Stimulated activated CD4-positive, alpha-beta T cell treated with anti-CD3 and anti-CD28 coated beads, Interleukin-2, amount 100 ng/mL, for 4 hours (primary cell): ENCODE measurements at places on chromosomes 5 and 9.

DNA sequence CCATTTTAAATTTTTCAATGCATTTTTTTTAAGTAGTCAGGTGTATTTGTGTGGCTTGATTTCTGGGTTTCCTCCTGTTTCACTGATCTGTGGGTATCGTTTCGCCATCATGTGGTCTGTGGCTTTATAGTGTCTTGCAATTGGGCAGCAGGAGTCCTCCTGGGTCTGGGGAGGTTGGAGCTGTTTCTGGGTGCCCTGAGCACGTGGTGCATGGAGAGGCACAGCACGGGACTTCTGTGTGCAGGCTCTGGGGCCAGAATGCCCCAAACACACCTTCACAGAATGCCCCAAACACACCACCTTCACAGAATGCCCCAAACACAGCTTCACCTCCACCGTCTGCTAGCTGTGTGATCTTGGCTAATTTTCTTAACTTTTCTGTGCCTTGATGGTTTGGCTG lies 82.6 kb upstream of the COL5A1 start:
- no peak for DNase-seq

DNA sequence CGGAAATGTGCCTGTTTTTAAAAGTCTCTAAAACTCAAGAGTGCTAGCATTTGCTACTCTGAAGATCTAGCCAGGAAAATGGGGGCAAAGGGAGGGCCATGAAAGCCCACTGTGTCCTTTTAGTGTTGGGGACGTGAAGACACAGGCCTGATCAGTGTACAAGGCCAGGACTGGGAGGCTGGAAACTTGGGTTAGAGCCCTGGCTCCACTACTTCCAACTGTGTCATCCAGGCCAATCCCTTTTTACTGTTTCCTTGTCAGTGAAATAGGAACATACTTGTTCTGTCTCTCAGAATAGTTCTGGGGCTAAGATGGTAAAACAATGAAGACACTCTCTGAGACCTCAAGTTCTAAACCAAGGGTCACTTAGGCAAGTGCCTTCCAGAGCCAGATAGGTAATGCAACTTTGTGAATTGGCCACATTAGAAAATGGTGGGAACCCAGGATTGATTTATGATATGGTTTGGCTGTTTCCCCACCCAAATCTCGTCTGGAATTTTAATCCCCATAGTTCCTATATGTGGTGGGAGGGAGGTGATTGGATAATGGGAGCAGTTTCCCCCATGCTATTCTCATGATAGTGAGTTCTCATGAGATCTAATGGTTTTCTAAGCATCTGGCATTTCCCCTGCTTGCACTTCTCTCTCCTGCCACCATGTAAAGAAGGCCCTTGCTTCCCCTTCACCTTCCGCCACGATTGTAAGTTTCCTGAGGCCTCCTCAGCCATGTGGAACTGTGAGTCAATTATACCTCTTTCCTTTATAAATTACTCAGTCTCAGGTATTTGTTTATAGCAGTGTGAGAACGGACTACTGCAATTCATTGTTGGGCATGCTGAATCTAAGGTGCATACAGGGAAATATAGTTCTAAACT lies 30.4 kb upstream of the B4GALT1 start:
- no peak for DNase-seq

DNA sequence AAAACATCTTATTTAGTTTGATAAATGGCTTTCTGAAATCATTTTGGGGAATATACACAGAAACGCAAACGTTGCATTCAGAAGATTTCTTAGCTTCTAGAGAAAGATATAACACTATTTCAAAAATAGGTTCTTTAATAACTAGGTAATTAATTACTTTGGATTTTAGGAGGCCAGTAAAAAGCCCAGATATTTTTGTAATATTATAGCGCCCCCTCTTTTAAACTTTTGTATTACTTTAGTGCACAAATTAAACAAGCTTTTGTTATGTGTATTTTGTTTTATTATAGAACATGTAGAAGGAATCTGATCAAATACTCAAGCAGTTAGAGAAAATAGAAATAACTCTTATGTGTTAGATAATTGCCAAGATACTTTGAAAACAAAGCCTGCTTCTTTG lies 57.7 kb downstream of the COMMD10 start:
- DNase-seq = no peak

- DNase-seq = no peak
Measured at GRCh38 chr5:77973253-77973609, 197.1 kb upstream of the TBCA start.

DNA sequence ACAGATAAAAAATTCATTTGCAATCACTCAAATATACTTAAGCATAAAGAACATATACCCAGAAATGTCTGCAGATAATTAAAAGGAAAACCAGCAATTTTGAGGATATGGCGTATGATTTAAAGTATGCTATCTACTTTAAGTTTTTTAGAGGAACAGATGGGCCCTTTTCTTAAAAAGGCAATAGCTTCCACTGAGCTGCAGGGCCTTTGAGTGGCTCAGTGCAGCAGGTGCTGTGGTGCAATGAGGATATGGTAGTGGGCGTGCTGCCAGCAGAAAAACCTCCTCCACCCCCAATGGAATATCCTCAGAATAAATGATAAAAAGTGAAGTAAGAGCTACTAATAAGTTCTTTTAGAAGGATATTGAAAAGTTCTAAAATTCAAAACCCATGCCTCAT lies 814.5 kb downstream of the MTRR start:
- no peak for DNase-seq

GRCh38 chr9:4066120-4066519 lies 233.7 kb downstream of the GLIS3 start:
- DNase-seq = no peak

DNA sequence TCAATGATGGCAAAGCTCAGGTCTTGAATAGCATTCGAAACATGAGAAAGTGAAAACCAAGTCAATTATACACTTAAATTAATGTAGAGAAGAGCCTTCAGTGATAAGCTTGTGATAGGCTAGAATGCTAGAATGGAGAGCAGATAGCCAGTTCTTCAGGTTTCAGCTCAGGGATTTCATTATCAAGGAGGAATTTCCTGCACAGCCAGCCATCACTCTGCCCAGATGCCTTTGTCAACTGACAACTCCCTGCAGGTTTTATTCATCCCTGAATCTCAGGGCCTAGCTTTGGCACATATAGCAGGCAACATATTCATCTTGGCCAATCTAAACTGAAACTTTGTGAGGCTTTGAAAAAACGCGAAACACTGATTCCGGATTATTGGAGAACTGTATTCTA lies 199.3 kb upstream of the CDH6 start:
- DNase-seq = no peak

- no peak for DNase-seq
Measured at GRCh38 chr5:55577353-55578060, 42.7 kb upstream of the PLPP1 start.

GRCh38 chr9:94865582-94866452 lies 139.3 kb downstream of the AOPEP start:
- DNase-seq = no peak

- no peak for DNase-seq
Measured at GRCh38 chr5:137666461-137666850, 69.4 kb downstream of the KLHL3 start.

DNA sequence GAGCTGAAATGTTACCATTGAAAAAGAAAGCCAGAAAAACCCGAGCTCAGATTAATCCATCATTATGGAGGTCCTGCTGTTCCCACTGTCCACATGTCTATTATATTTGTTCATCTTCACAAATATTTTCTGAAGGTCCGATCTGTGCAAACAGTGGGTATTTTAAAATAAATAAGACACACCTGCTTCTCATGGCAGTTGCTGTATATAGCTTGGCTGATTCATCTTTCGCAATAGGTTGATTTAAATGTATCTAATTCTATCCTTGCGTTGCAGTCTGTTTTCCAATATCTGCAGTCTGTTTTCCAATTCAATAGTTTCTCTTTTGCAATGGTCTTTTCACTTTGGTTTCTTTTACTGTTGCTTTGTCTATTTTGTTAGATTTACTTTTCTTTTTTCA lies 87.4 kb upstream of the PCA3 start:
- DNase-seq = no peak

GRCh38 chr9:297104-297972 lies 82.7 kb downstream of the DOCK8 start:
- DNase-seq = no peak

DNA sequence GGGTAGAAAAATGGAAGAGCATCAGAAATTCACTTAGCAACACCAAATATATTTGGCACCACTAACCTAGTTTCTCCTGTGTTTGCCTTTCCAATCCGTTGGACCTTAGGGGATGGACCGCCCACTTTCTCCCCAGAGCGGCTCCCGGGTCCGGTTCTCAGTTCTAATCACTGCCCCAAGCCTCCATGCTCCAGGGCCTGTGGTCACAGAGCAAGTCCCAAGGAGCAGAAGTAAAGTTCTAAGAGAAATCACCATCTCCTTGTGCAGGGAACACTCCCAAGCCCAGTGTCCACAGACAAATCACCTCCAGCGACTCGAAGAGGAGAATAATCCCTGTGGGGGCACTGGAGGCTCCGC lies 728 bp upstream of the SLC1A1 start:
- DNase-seq = no peak

- no peak for DNase-seq
Measured at GRCh38 chr5:164580155-164580554, 1074.7 kb downstream of the MAT2B start.

- no peak for DNase-seq
Measured at GRCh38 chr9:134537951-134538641, 103.5 kb upstream of the COL5A1 start.

GRCh38 chr5:93677359-93677891 lies 64.0 kb downstream of the POU5F2 start:
- no peak for DNase-seq

GRCh38 chr5:167413506-167413905 lies 877.9 kb upstream of the WWC1 start:
- no peak for DNase-seq

GRCh38 chr9:26650325-26650724 lies 242.3 kb downstream of the CAAP1 start:
- DNase-seq = no peak

- DNase-seq = no peak
Measured at GRCh38 chr5:168314735-168315411, 23.4 kb downstream of the WWC1 start.

DNA sequence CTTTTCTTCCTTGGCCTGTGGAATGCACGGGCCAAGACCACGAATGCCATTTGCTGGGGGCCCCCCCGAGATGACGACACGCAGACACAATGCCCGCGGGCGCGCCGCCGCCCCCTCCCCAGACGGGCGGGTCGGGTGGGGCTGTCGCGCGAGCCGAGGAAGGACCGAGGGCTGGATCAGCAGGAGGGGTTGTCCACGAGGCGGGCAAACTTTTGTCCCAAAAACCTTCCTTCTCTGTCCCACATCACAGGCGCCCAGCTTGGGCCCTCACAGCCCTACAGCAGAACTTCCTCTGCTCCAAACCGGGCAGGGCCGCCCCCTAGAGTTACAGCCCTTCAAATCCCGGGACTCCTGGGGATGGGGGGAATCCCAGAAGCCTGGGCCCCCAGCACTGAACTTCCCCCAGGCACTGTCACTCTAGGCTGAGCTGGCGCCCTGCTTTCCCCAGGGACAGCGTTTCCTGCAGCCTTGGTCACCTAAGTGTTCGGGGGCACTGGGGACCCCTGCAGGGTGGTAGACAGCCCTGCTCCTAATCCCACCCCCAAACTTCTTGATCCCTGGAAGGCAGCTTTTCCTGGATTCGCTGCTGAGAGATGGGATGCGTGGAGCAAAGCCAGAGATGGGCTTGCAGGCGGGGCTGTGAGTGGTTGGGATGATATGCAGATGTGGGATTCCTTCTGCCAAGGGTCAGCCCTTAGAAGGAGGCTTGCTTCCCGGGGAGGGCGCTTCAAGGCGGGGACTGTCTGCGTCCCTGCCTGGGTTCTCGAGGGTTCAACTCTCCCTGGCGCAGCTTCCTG lies 980 bp downstream of the COL5A1 start:
- no peak for DNase-seq

- DNase-seq = no peak
Measured at GRCh38 chr5:79456400-79456799, 57.5 kb downstream of the HOMER1 start.

DNA sequence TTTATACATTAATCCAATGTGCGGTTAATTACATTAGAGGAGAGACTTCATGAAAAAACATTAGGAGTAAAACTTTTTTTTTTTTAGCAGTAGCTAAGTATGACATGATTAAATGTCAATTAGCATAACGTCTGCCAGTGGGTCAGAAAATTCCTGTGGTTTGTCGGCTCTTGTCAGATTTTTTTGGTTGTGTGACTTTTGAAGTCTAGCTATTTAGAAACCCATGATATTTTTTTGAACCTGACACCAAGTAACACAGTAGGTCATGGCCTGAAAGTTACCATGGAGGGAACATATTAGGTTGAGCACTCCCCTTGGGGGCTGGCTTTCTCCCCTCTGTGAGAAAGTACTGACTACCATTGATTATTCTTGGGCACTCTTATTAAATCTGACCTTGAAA lies 84.8 kb upstream of the ALDH1A1 start:
- no peak for DNase-seq

GRCh38 chr9:91451431-91452270 lies 28.0 kb upstream of the NFIL3 start:
- DNase-seq = no peak

GRCh38 chr9:37929441-37929895 lies 25.5 kb upstream of the SLC25A51 start:
- DNase-seq = no peak

DNA sequence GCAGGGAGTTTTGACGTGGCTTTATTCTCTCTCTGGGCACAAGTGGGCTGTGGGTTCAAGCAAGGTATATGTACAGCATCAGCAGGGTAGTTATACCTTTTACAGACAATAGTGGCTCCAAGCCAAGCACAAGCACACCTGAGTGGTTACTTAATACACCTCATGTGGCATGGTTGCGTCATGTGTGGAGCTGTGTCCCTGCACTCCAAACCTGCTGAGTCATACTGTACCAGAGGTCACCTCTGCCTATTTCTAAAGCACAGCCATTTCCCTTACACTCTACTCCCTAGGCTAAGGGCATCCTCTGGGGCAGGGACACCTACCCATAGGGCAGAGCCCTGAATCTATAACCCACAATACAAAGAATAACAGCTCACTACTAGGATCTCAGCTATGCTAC lies 147.3 kb downstream of the OSTF1 start:
- no peak for DNase-seq

DNA sequence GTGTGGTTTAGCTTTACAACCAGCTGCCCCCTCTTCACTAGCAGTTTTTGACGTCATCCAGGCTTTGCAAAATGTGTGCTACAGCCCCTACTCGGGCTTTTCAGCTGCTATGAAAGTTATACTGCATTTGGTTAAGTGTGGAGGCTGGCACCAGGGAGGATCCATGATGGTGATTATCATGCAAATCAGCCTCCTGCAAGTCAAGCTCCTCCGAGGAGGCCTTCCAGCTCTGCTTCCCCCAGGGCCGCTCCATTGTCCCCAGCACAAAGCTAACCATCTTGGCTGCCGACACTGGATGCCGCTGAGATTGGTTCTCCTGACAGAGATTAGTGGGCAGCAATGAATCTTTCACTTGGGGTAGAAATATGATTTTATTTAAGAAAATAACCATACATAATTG lies 159.6 kb downstream of the NR2F1-AS1 start:
- DNase-seq = no peak

DNA sequence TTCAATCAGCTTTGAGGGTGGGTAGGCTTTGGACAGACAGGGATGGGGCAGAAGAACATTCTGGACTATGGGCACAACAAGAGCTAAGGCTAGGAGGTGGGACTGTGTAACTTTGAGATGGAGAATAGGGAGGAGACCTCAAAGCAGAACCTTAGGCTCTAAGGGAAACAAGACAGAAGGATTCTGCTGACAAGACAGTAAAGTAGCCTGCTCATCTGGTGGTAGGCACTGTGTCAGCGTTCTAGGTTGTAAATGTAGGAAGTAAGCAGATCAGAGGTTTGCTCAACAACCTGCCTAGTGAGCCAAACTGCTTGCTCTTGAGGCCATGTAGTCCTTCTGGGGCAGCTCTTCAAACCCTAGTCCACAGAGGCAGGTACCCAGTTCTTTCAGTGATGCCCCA lies 15.0 kb upstream of the IL12B start:
- no peak for DNase-seq
